ENCODE measurements at places on chromosomes 11 and 22. TPM values are rescaled to one million over a fixed set of nuclear protein-coding genes. Genes with fewer than 3 reads are reported as not detected.

The XKR3 gene
- total RNA-seq = not detected

The LRRC55 gene
- not detected for total RNA-seq

DNA sequence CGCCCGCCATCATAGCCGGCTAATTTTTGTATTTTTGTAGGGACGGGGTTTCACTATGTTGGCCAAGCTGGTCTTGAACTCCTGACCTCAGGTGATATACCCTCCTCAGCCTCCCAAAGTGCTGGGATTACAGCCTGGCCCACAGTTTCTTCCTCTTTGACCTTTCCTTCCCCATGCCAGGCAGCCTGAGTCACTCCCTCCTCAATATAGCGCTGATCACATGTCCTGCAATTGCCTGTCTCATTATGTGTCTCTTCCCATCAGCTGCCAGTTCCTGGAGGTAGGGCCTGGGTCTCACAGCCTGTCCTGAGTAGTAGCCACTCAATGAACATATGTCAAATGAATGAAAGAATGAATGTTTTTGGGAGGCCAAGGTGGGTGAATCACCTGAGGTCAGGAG lies 43.0 kb upstream of the CCDC134 start:
- DNase-seq = no peak

- DNase-seq = no peak
Observed at GRCh38 chr11:71393283-71393682, 54.9 kb downstream of the DHCR7 start.

Data from stomach (tissue), 19 donors.